Heart left ventricle (tissue), 16 donors: ENCODE measurements at places on chromosomes 2 and 18. TPM values are rescaled to one million over a fixed set of nuclear protein-coding genes. Genes with fewer than 3 reads are reported as not detected.

The OTOS gene
- total RNA-seq, result not detected

The CFAP210 gene
- not detected for total RNA-seq

The SNORC gene
- total RNA-seq, result 0.81 TPM

The NCKAP5 gene
- total RNA-seq, result 1.8 TPM

The TRABD2A gene
- 0.86 TPM for total RNA-seq

The TP53I3 gene
- total RNA-seq, result 7.7 TPM

The COL3A1 gene
- 34.5 TPM for total RNA-seq

The KLF11 gene
- total RNA-seq, result 16.8 TPM

The CCDC102B gene
- 16.1 TPM for total RNA-seq

The ZNF236 gene
- 17.0 TPM for total RNA-seq

- no peak for DNase-seq
These were observed 36.4 kb downstream of the NEDD4L start for GRCh38 chr18:58080451-58080850.

DNA sequence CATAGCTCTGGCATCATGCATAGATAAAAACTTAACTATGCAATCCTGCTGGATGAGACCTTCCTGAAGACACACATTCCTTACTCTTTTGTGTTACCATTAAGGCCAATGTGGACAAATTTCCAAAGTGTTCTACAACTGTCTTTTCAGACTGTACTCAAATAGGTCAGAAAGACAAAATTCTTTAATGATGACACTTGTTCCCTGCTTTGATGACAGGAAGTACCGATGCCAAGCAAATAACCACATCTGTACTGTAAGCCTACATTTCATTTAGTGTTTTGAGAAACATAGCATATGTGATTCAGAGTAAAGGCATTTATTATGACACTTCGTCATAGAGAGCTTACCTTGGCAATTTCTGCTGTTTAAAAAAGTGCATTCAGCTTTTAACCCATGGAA lies 55.0 kb downstream of the PMAIP1 start:
- no peak for DNase-seq

DNA sequence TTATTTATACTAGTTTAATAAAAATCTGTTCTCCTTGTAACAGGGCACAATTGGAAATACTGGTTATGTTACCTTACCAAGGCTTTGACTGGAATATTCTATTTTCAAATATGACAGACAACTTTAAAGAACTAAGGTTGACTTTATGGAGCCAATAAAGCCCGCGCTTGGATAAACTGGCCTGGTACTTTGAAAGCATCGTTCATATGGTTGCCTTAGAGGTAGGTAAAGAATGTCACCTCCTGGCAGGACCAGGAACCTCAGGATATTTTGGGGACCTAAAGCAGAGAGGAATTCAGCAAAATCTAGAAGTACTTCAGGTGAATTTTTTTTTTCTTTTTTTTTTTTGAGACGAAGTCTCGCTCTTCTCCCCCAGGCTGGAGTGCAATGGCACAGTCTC lies 71.2 kb upstream of the CREB1 start:
- DNase-seq, result no peak

- no peak for DNase-seq
These were observed 259.7 kb downstream of the CDH19 start for GRCh38 chr18:66344227-66344626.

GRCh38 chr18:65938592-65939372 lies 188.0 kb downstream of the CDH7 start:
- no peak for DNase-seq

GRCh38 chr18:22871809-22872525 lies 61.2 kb upstream of the RBBP8 start:
- no peak for DNase-seq

DNA sequence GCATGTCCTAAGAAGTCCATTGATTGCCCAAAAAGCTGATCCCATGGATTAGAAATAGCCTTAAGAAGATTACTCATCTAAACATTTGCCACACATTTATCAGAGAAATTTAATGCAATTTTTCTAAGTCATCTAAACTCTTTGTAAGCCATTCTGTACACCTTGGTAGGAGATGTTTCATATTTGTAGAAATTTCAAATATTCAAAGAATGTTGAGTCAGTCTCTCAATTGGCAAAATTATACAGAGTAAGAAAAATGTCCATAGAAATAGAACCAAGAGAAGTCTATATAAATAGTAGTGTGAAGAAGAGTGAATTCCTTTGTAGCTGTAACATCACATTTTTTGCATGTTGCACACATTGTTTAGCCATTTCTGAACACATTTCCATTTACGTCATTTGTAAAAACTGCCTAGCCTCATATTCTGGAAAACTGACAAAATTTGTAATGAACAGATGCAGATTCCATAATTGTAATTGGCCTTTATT lies 128.6 kb downstream of the MSTN start:
- no peak for DNase-seq

- DNase-seq, result no peak
These were observed 929.4 kb upstream of the PIK3C3 start for GRCh38 chr18:41025666-41026065.

GRCh38 chr2:157833721-157834120 lies 42.4 kb downstream of the ACVR1 start:
- no peak for DNase-seq

DNA sequence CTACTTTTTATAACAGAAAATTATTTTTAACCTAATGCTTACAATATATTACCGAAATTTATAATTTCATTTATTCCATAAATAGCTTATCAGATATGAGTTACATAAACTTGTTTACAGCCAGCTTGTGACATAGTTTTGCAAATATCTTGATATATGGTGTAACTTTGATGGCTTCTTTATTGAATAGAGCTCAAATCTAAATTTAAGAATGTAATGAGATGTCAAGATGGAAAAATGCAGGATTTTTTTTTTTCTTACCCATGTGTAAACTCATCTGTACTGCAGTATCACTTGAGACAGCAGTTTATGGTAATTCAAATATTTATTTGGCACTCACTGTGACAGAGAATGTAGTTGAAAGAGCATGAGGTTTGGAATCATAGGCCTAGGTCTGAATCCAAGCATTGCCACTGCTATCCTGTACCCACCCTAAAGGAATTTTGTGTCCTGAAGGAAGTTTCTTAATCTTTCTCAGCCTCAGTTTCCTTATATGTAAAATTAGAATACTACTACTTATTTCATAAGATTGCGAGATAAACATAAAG lies 3.8 kb downstream of the CREB1 start:
- no peak for DNase-seq

- no peak for DNase-seq
These were observed 306.2 kb downstream of the FSIP2 start for GRCh38 chr2:186044761-186045160.

- DNase-seq, result no peak
These were observed 96.1 kb downstream of the HDAC4 start for GRCh38 chr2:239304533-239305221.

DNA sequence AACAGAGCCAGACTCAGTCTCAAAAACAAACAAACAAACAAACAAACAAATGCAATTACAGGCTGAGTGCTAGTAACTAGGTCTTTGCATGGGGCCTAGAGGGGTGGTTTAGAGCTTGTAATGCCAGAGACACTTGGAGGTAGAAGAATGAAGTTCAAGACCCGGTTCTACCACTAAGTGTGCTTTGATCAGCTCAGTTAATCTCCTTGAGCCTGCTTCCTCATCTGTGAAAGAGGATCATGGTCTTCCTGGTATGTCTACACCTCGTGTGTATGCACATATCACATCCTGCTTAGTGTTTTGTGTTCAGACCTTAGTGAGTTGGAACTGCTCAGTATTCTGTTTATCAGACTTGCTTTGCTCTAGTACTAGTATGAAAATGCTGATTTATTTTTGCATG lies 4.8 kb upstream of the ATP6V1C2 start:
- DNase-seq, result no peak

DNA sequence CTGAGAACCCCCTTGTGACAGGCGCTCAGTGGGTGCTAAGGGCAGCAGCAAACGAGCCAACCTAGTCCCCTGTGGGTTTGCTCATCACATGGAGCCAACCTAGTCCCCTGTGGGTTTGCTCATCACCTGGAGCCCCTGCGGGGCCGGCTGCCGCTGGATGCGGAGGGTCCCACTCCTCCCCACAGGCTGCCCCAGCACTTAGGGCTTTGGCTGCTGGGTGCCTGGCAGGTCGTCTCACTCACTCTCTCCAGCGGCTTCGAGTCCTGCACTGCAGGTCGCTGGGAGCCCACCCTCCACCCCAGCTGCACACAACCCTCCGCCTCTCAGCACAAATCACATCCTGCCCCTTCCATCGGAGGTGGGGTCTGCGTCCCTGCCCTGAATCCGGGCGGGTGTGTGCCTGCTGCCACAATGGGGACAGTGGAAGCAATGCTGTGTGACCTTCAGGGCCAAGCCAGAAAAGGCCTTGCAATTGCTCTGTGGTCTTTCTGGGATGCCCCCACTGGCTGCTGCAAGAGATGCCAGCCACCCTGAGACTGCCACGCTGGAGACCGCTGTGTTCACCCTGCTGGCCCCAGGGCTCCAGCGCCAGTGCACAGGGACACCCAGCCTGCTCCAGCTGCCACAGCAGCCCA lies 248.1 kb upstream of the SALL3 start:
- no peak for DNase-seq

- DNase-seq, result no peak
These were observed 117.1 kb downstream of the PRPF40A start for GRCh38 chr2:152600051-152600657.
